ENCODE measurements at places on chromosomes 3 and 15. TPM values are rescaled to one million over a fixed set of nuclear protein-coding genes. Genes with fewer than 3 reads are reported as not detected.

The TGFBR2 gene
- 61.2 TPM for total RNA-seq

The CLDN11 gene
- 0.28 TPM for total RNA-seq

- DNase-seq = no peak
These were observed 598.6 kb downstream of the FOXP1 start for GRCh38 chr3:70984776-70985482.

- no peak for DNase-seq
These were observed 313.4 kb upstream of the IL12A start for GRCh38 chr3:159675285-159675684.

- DNase-seq = no peak
These were observed 65.4 kb upstream of the THSD4 start for GRCh38 chr15:71049706-71050422.

DNA sequence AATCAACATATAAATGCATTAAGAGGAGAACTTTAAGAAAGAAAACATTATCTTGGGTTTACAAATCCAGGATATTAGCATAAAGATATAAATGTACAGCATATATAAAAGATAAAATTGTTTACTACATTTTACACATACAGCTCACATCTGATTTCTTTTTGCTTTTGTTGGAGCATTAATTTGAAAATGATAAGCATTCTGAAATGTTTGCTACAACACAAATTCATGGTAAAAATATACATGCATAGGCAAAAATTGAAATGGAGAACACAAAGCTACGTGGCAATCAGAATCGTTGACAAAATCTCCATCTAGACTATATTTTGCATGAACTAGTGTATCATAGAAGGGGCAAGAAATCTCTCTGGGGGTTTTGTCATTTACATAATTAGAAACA, 159.1 kb downstream of the TIGIT start:
- no peak for DNase-seq

- no peak for DNase-seq
These were observed 39.5 kb downstream of the TM2D3 start for GRCh38 chr15:101612676-101613075.

- no peak for DNase-seq
These were observed 8.7 kb downstream of the U2SURP start for GRCh38 chr3:143010024-143010423.

GRCh38 chr3:162547321-162547720, 1050.7 kb downstream of the OTOL1 start:
- DNase-seq = no peak

GRCh38 chr3:12708584-12709192, 44.8 kb upstream of the RAF1 start:
- no peak for DNase-seq

DNA sequence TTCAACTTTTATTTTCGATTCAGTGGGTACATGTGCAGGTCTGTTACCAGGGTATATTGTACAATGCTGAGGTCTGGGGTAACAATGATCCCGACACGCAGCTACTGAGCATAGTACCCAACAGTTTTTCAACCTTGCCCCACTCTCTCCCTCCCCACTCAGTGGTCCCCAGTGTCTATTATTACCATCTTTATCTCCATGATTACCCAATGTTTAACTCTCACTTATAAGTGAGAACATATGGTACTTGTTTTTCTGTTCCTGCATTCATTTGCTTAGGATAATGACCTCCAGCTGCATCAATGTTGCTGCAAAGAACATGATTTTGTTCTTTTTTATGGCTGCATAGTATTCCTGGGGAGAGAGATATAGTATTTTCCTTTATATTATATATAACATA, 75.7 kb upstream of the EPHB3 start:
- no peak for DNase-seq

DNA sequence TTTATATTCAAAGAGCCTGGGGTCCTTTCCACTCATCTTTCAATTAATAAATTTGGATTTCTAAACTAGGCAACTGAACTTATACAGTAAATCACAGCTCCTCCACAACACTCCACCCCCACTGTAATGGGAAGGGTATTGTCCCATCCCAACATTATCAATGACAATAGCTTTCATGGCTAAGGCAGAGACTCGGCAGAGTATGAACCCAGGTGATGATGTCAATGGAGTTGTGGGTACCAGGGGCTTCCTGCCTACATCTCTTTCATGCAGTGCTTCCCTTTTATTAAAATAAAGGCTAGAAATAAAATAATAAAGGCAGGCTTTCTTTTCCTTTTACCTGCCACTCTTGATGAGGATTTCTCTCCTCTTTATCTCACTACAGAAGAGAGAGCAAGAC, 109.5 kb downstream of the ADAM10 start:
- no peak for DNase-seq

GRCh38 chr3:88879905-88880304, 227.5 kb upstream of the EPHA3 start:
- DNase-seq = no peak

DNA sequence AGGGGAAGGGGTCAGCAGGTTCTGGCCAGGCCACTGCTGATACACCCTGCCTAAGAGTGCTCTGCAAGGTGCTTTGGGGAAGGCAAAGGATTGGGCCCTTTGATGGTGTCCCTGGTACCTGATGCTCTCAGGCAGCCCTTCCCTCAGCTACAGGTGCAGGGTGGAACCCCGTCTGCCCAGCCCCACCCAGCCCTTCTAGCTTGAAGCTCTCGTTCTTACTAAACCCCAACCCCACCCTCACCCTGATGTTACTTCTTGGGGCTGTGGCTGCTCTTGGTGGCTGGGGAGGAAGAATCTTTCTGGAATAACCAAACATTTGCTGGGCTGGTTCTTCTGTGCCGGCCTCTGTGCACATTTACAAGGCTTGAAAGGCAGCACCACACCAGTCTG, 6.4 kb downstream of the GNAI2 start:
- DNase-seq = no peak

DNA sequence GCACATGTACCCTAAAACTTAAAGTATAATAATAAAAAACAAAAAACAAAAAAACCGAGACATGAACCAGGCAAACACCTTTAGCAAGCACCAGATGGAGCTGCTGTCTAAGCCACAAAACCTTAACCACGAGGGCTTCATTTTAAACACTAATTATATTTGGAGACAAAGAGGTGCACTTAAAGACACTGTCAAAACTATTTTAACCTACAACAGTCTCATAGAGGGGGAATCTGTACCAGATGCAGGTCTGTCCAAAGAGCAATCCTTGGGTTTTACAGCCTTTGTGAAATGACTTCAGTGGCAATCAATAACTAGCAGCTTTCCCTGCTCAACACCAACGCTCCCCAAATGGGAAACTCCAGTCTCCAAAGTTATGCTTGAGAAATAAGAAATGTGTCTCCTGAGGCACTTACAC, 115.7 kb upstream of the TSPAN3 start:
- no peak for DNase-seq

DNA sequence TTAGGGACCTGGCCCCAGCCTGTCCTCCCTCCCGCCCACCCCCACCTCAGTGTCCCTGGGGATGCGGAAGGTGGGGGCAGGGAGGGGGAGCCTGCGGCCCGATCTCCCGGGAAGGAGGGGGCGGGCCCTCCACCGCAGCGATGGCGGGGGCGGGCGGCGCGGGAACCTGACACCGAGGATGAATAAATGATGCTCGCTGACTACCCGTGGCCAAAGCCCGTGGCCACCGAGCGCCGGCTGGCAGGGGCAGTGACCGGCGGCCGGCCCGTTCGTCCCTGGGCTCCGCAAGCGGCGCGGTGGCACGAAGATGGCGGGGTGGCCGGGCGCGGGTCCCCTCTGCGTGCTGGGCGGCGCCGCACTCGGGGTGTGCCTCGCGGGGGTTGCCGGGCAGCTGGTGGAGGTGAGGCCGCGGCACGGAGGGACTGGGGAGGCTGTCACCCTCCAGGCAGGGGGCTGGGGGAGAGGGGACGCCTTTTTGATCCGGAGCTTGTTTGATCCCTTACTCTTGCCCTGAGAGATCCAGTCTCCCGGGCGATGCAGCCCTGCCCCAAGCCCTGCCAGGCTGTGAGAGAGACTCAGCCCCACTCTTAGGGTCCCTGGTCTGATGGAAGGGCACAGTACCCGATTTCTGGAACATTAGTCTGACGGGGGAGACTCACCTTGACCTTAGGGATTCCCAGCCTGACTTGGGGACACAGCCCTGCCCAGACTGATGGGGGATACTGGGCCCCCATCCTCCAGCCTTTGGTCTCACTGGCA, at the start of gene TMIE:
TMIE (plus strand) TSS at position 212 of the 759 bp plus-strand sequence; CDS start at position 308, 96 bp downstream.
- no peak for DNase-seq
